Activated CD8-positive, alpha-beta memory T cell treated with anti-CD3 and anti-CD28 coated beads for 24 hours (primary cell): ENCODE measurements at places on chromosomes 3 and 15.

- no peak for DNase-seq
Measured at GRCh38 chr15:63826528-63826927, 7.2 kb downstream of the HERC1 start.

- peak; percentile 72 for DNase-seq
Measured at GRCh38 chr3:57397175-57398026, 104.9 kb upstream of the ASB14 start.

DNA sequence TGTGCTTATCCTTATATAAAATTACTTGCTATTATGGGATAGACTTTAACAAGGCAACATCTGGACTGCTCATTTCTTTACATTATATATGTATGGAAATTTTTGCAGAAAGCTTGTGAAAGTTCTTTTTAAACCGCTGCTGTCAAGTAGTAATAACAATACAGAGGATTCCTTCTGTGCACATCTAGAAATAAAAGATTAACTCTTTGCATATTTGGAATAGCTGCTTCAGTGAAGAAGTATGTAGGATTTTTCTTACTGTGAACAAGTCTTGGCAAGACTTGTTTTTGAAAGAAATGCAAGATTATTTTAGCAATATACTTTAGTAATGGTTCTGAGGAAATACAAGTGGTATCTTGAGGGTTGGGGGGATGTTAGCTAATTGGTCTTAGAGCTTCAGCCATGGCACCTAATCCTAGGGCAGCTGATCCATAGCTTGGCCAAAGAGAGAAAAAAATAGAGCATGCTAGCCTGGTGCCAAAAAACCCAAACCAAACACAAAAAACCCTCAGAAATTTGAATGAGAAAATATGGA is 4.3 kb downstream of the PRKCI start:
- DNase-seq: no peak

DNA sequence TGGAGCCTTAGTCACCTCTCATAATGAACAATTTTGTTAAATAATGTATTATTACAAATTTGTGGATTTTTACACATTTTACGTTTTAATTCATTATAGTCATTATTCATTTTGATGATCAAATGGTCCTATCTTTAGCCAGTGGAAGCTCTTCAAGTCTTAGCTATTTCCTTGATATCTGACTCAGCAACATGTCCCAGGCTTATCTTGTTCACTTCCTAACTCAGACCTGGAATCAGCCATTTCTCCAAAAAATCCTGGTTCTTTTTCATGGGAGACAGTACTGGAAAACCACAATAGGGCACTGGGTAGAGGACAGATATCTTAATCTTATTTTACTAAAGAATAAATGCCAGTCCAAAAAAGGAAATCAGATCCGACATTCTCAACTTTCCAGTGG is 56.4 kb downstream of the RYK start:
- DNase-seq: no peak

GRCh38 chr3:183265157-183265642 is 12.1 kb downstream of the B3GNT5 start:
- DNase-seq: no peak

DNA sequence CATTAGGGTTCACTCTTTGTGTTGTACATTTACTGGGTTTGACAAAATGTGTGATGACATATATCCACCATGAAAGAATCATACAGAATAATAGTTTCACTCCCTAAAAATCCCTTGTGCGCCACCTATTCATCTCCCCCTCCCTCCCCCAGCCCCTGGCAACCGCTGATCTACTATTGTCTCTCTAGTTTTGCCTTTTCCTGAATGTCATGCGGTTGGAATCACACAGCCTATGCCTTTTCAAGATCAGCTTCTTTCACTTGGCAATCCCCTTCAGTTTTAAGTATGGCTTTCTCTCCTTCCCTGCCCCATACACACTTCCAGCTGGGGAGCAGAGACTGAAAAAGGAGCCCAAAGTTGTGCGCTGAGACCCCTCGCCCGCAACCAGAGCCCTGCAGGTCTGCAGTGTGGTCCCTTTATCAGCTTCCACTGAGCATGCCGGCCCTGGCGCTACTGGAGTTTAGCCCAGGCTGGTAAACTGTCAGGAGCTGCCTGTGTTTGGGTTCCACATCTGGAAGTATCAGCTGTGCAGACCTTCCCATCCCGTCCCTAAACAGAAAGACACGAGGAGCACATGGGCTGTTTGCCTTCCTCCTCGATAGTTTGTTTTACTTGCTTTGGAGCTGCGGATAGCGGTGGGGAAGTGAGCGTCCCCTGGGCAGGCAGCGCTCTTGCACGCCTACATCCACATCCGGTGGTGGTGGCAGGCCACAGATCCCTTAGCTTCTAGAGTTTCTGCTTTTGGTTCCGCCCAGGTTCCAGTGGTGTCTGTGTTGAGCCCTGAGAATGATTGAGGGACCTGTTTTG is 12.3 kb downstream of the BOC start:
- DNase-seq: no peak

GRCh38 chr3:161310649-161311423 is 60.5 kb downstream of the SPTSSB start:
- peak; percentile 67 for DNase-seq

- no peak for DNase-seq
Measured at GRCh38 chr3:15601046-15601398, 347 bp downstream of the HACL1 start.

GRCh38 chr3:16825617-16826204 is 59.0 kb upstream of the PLCL2 start:
- DNase-seq: no peak

- DNase-seq: no peak
Measured at GRCh38 chr3:110783541-110783940, 288.1 kb upstream of the NECTIN3 start.

GRCh38 chr3:128155616-128156360 is 2.5 kb downstream of the EEFSEC start:
- DNase-seq: no peak

DNA sequence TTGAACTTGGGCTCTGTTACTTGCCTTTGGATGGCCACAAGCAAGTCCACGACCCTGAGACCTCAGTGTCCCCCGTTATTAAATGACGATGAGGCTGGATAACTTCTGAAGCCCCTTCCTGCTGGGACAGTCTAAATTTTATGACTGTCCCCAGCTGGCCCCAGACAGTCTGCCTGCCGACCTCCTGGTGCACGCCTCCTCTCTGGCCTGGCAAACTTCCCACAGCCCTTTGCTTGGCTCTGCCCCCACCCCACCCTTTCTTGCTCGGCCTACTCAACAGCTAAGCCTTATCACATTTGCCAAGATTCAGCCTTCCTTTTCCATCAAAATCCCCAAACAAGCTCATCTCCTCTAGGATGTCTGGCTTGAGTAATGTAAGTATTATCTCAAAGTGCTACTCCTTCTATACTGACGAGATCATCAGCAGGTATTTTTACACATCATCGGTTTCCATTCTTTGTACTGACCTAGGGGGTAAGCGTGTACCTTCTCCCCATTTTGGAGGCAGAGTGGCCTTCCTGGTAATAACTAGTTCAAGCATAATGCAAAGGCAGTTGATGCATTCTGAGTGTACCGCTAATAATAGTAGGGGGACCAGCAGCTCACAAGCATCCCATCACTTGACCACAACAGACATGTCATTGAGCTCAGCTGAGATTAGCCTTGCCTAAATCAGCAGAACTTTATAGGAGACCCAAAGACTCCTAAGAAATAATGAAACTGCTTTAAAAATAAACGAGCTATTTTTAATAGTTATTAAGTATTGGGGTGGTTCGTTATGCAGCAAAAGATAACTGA is 120.8 kb upstream of the HACD2 start:
- DNase-seq: no peak

DNA sequence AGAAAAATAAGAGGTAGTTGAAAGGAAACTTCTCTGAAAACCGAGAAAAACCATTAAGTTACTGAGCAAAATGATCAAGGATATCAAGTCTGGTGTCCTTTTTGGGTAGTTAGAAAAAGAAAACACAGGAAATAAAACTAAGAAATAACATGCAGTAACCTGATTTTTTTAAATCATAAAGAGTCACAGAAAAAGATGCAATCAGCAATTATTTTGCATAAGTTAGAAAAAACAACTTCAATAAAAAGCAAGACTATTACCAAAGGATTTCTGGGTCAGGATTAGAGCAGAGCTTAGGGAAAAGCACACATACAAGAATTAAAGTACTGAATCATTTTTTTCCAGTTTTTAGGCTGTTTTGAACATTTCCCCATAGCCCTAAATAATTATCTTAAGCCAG is 28.5 kb upstream of the ANO10 start:
- DNase-seq: no peak

GRCh38 chr3:163306405-163306804 is 1771.9 kb downstream of the SI start:
- no peak for DNase-seq

DNA sequence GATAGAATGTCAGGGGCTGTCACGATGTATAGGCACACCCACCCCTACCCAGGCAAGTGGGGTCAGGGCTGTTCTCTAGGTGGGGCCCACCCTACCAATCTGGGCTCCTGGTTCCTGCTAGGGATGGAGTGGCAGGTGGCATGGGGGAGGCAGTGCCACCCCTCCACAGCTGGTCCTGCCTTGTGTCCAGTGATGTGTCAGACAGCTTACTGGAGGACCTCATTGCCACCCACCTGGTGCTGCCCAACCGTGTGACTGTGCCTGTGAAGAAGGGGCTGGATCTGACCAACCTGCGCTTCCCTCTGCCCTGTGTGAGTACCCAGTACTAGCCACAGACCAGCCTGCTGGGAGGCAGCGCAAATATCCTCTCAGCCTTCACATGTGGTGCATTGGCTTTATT is 27.5 kb downstream of the ESYT3 start:
- peak; percentile 13 for DNase-seq

DNA sequence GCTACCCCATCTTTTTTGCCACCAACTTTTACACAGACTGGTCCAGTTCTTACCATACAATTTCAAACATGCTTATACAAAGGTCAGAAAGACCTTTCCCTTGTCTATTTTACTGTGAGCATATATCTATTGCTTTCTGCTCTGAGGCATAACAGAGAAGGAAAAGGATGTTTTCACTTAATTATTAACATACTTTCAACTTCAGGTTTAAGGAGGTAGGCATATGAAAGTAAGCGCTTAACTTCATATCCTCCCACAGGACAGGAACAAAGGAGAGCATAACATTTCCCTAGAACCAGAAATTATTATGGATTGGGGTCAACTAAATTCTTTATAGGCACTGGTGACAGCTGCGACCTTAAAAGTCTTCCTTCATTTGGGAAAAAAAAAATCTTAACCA is 1.1 kb downstream of the MYEF2 start:
- no peak for DNase-seq

GRCh38 chr3:30222441-30222840 is 384.0 kb upstream of the TGFBR2 start:
- no peak for DNase-seq

- DNase-seq: no peak
Measured at GRCh38 chr15:79164465-79164864, 73.9 kb upstream of the RASGRF1 start.

- DNase-seq: no peak
Measured at GRCh38 chr3:50380405-50381085, 21.2 kb upstream of the TMEM115 start.

GRCh38 chr3:185778094-185778493 is 46.7 kb downstream of the IGF2BP2 start:
- DNase-seq: no peak

GRCh38 chr3:141000027-141000663 is 51.0 kb upstream of the SPSB4 start:
- DNase-seq: peak; percentile 63

DNA sequence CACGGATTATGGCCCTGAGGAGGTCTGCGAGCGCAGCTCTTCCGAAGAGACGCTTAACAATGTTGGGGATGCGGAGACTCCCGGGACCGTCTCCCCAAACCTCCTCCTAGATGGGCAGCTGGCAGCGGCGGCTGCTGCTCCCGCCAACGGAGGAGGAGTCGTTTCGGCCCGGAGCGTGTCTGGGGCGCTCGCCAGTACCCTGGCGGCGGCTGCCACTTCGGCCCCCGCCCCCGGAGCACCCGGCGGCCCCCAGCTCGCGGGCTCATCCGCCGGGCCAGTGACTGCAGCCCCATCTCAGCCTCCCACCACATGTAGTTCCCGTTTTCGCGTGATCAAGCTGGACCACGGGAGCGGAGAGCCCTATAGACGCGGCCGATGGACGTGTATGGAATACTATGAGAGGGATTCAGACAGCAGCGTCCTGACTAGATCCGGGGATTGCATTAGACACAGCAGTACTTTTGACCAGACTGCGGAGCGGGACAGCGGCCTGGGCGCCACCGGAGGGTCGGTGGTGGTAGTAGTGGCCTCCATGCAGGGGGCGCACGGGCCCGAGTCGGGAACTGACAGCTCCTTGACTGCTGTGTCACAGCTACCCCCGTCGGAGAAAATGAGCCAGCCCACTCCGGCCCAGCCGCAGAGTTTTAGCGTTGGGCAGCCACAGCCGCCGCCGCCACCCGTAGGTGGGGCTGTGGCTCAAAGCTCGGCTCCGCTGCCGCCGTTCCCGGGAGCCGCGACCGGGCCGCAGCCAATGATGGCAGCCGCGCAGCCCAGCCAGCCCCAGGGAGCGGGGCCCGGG is 1.6 kb downstream of the TSC22D2 start:
- DNase-seq: peak; percentile 86

DNA sequence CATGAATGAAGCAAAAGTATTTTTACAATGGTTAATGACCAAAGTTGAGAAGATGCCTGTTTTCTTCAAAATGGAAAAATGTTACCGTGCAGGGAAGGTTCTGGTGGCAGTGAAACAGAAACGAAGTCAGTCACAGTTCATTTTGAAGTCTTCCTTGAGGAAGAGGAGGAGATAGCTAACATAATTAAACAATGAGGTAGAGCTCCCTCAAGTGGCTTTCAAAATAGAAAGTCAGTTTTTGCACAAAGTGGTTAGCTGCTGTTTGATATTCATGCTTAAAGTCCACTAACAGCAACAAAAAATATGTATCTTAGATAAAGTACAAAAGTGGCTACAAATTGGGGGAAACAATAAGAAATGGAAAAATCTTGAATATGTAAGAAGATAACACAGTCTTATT is 87.3 kb downstream of the TFG start:
- DNase-seq: no peak

DNA sequence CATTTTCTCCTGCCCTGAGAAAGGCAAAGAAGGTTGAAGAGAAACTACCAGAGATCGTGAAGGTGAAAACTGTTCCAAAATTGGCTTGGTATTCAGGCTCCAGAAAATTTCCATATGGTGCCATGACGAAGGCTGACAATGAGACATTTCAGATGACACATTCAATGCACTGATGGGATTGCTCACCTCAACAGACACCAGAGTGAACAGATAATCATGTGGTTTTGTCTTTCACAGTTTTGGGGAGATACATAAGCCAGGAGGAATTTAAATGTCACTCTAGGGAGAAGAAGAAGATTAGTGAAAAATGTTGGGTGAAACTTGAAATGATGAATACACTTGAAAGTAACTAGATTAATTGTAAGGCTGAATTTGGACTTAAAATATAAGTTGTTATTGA is 339.7 kb upstream of the EPHA3 start:
- DNase-seq: no peak
